ENCODE measurements at places on chromosomes 13 and 19. TPM values are rescaled to one million over a fixed set of nuclear protein-coding genes. Genes with fewer than 3 reads are reported as not detected.
A peak's percentile ranks its signal among the peaks of the same experiment; 100 is the strongest.

The FPR2 gene
- not detected for total RNA-seq

The ELSPBP1 gene
- total RNA-seq, result not detected

The GADD45GIP1 gene
- total RNA-seq, result 23.0 TPM

The LRCH1 gene
- 8.2 TPM for total RNA-seq

The METTL21C gene
- 1.8 TPM for total RNA-seq

The VSTM1 gene
- total RNA-seq, result not detected

DNA sequence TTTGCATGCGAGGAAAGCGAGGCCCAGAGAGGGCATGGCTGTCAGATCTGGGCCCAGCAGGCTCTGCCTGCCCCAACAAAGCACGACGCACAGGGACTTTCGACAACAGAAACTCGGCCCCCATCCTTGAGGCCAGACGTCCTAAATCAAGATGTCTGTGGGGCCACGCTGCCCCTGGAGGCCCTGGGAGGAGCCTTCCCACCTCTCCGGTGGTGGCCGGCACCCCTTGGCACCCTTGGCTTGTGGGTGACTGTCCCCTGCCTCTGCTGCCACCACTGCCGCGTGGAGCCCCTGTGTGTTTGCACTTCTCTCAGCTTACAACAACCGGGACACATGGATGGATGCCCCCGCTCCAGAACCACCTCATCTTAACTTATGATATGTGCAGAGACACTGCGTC, 4.4 kb downstream of the WDR18 start:
- no peak for DNase-seq

DNA sequence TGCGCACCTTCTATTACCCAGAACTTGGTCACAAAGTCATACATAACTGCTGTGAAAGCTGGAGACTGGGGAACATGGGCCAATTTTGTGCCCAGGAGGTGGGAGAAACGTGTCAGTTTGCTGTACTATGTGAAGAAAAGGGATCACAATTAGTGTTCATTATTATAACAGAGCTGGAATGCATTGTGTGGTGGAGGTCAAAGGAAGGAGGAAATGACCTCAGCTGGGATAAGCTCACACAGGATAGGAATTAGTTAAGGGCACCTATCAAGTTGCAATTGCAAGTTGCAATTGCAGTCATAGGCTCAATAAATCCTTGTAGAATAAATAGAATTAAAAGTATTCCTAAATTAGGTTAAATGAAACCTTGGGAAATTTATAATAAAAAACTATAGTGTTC, 103.9 kb upstream of the OBI1 start:
- DNase-seq, result no peak

DNA sequence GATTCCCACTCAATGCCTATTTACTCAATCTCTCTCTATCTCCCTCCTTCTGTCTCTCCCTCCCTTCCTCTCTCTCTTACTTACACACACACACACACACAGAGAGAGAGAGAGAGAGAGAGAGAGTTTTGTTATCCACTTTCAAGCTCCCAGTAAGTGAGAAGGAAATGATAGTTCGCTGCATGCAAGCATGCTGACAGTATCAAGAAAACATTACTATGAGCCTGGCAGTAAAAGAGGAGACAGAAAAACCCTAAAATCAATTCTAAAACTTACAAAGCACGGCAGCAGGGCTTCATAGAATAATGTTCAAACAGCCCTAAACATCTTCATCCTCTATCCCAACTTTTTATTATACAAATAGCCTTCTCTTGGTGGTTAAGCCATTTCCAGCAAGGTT, 171.9 kb downstream of the FOXO1 start:
- peak; percentile 45 for DNase-seq

GRCh38 chr13:101767131-101767530, 314.7 kb downstream of the ITGBL1 start:
- no peak for DNase-seq

DNA sequence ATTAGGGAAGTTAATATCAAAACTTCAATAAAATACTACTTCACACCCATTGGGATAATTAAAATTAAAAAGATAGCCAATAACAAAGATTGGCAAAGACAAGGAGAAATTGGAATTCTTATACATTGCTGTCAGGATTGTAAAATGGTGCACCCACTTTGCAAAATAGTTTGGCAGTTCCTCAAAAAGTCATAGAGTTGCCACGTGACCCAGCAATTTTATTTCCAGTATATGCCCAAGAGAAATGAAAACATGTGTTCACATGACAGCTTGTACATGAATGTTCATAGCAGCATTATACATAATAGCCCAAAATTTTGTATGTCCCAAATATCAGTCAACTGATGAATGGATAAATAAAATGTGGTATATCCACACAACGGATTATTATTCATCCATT, 3.3 kb downstream of the MBD3L1 start:
- no peak for DNase-seq

GRCh38 chr19:7230826-7231225, 63.4 kb downstream of the INSR start:
- DNase-seq, result peak; percentile 58

- no peak for DNase-seq
Measured at GRCh38 chr19:32047788-32048187, 297.6 kb upstream of the ZNF507 start.

DNA sequence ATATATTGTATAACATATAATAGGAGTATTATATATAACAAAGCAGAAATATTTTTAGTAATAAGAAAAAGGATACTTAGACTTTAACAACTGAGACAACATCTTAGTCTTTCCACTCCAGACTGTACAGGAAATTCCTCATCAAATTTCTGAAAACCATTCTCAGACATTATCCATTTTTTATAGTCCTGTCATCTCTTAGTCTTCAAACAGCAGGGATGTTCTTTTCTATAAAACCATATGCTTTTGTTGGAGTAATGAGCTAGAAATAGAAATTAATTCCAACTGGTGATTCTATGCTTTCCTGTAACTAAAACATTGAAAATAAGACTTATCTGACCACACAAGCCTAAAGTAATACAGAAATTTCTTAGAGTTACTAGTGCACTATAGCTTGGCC, 82.2 kb upstream of the CSNK1A1L start:
- peak; percentile 40 for DNase-seq

Measured in fibroblast of the aortic adventitia (primary cell).